Hepatocyte (in vitro differentiated cells): ENCODE measurements at places on chromosomes 5 and 9. TPM values are rescaled to one million over a fixed set of nuclear protein-coding genes. Genes with fewer than 3 reads are reported as not detected.

GRCh38 chr9:16912197-16912596 is 41.7 kb upstream of the BNC2 start:
- no peak for DNase-seq
- H3K27me3 ChIP-seq = no peaks in the 10 kb centered on the region
- no peaks in the 10 kb centered on the region for H3K4me1 ChIP-seq
- no peak overlapping the region for H3K4me3 ChIP-seq
- no peak overlapping the region for H3K27ac ChIP-seq

DNA sequence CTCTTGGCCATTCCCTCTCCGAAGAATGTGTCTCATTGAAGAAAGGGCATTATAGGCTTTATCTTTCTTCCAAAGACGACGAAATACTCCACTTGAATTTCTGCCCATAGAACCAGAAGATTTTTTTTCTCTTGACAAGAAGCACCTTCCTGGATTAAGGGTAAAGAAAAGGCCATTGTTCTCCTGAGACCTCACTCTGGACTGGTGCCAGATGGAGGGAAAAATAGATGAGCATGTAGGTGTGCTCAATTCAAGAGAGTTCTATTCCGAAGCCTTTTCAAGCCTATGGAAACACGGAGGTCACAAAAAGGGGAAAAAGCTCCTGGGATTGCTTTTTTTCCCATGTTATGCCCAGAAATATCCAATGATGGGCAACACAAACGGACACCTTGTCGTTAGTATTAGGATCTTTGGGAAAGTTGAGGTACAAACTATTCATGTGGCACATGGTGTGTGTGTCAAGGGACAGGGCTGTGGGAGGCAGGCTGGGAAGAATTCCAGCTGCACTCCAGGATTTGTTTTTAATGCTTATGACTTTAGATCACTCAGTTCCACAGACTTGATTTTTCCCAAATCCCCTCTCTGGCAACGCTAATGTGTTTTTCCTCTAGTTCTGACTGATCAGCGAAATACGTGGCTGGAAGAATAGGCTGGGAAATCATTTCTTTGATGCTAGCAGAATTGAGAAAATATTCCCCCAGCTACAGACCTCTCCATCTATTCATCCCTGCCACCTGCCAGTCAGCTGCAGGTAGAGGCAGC is 89.9 kb downstream of the SIL1 start:
- H3K4me1 ChIP-seq = peaks cover 7% of the 10 kb centered on the region
- H3K27me3 ChIP-seq = no peaks in the 10 kb centered on the region
- no peak for DNase-seq
- no peaks in the 10 kb centered on the region for H3K36me3 ChIP-seq

HTR4 gene
- total RNA-seq = 2.0 and 2.3 TPM in 2 replicates

IGIP gene
- total RNA-seq = 4.4 and 7.2 TPM in 2 replicates

SPAAR gene
- total RNA-seq = not detected in 2 replicates

RRAGA gene
- total RNA-seq = 63.8 and 84.2 TPM in 2 replicates

DNA sequence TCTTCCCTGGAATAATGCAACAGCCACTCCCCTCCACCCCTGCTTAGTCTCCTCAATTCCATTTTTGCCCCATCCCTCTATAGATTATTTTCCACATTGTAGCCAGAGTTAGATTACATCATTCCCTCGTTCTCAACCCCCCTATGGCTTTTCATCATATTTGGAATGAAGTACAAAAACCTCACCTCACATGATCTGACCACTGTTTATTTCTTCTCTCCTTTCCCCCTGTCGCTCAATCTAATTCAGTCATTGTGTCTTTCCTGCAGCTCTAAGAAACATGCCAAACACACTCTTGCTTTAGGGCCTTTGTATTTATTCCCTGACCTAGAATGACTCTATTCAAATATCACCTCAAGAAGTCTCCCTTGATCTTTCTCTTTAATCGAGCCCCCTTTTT is 22.6 kb upstream of the HK3 start:
- H3K36me3 ChIP-seq = no peaks in the 10 kb centered on the region
- H3K4me1 ChIP-seq = peaks cover 7% of the 10 kb centered on the region
- no peak overlapping the region for H3K27ac ChIP-seq
- DNase-seq = no peak

DNA sequence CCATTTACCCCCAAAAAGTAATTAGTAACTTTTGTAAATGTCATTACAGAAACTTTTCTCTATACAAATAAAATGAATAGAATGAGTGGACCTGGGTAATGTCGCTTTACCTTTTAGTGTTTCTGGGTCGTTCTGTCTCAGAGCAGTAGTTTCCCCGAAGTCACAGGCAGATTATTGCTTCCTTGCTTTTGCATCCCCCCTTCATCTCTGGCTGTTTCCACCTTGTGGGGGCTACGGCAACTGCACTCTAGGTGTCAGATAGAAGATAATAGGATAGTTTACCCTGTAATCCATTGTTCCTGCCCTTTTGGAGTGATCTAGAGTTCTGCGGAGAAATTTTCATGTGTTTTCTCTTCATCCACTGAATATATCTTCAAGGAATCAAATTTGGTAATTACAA is 68.7 kb downstream of the PRR16 start:
- H3K4me1 ChIP-seq = no peaks in the 10 kb centered on the region
- H3K27me3 ChIP-seq = no peaks in the 10 kb centered on the region
- DNase-seq = no peak
- no peak overlapping the region for H3K4me3 ChIP-seq
- no peak overlapping the region for H3K27ac ChIP-seq

BSPRY gene
- 4.8 and 6.1 TPM in 2 replicates for total RNA-seq

DNA sequence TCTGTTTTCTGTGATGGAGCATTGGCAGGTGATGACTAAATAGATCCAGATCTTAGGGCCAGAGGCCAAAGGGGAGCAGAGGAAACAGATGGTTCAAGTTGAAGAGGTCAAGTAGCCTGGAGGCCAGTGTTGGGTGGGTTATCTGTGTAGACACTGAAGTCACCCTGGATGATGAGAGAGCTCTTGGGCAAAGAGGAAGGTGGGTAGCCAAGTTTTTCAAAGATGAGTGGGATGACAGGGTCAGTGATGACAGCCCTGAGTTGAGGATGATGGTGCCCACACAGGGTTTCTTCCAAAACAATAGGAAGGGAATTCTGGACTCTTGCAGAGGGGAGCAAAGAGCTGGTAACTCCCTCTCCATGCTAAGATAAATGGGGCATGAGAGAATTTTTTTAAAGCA is 76.6 kb downstream of the CD180 start:
- H3K36me3 ChIP-seq = no peaks in the 10 kb centered on the region
- peaks cover 4% of the 10 kb centered on the region for H3K4me1 ChIP-seq
- DNase-seq = no peak
- no peak overlapping the region for H3K27ac ChIP-seq

SPACA9 gene
- 0.44 and 1.9 TPM in 2 replicates for total RNA-seq

- no peak for DNase-seq
- H3K36me3 ChIP-seq = no peaks in the 10 kb centered on the region
- H3K4me3 ChIP-seq = no peak overlapping the region
- no peaks in the 10 kb centered on the region for H3K27me3 ChIP-seq
- H3K4me1 ChIP-seq = no peaks in the 10 kb centered on the region
- no peak overlapping the region for H3K27ac ChIP-seq
These were observed 35.2 kb downstream of the DTWD2 start for GRCh38 chr5:118952992-118953651.

ABITRAM gene
- 13.7 and 16.4 TPM in 2 replicates for total RNA-seq

PCDH12 gene
- total RNA-seq = 1.1 and 4.5 TPM in 2 replicates

GRCh38 chr9:1492156-1492555 is 442.0 kb downstream of the DMRT2 start:
- no peak for DNase-seq
- no peak overlapping the region for H3K27ac ChIP-seq
- H3K4me3 ChIP-seq = no peak overlapping the region
- no peaks in the 10 kb centered on the region for H3K4me1 ChIP-seq
- no peaks in the 10 kb centered on the region for H3K36me3 ChIP-seq
- H3K27me3 ChIP-seq = no peaks in the 10 kb centered on the region

NME5 gene
- 2.2 and 2.3 TPM in 2 replicates for total RNA-seq

SLC46A2 gene
- total RNA-seq = not detected in 2 replicates

DNA sequence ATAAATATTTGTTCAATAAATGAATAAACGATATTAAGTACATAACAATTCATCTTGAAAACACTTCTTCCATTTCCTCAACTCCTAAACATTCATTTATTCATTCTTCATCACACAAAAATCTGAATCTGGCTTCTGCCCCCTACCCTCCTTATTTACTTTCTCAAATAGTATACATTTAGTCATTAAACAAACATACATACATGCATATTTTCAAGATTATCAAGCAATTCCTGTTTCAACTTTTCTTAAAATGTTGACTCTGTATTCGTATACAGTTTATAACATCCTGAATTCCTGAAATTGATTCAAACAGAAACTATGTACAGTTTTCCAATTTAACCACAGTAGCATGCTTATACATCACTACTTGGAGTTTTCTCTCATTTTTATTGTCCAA is 129.0 kb downstream of the MUSK start:
- H3K27me3 ChIP-seq = no peaks in the 10 kb centered on the region
- H3K4me3 ChIP-seq = no peak overlapping the region
- no peak for DNase-seq
- no peaks in the 10 kb centered on the region for H3K4me1 ChIP-seq

GRCh38 chr9:81213456-81213855 is 475.9 kb downstream of the TLE1 start:
- DNase-seq = no peak
- no peaks in the 10 kb centered on the region for H3K27me3 ChIP-seq
- no peak overlapping the region for H3K27ac ChIP-seq

KLHL3 gene
- total RNA-seq = 4.0 and 5.3 TPM in 2 replicates

- H3K4me1 ChIP-seq = no peaks in the 10 kb centered on the region
- no peaks in the 10 kb centered on the region for H3K27me3 ChIP-seq
- DNase-seq = no peak
These were observed 16.5 kb upstream of the ROR2 start for GRCh38 chr9:91966503-91966902.

GRCh38 chr5:170836226-170836625 is 25.6 kb upstream of the RANBP17 start:
- H3K4me3 ChIP-seq = no peak overlapping the region
- H3K36me3 ChIP-seq = no peaks in the 10 kb centered on the region
- H3K27ac ChIP-seq = no peak overlapping the region
- H3K4me1 ChIP-seq = no peaks in the 10 kb centered on the region
- DNase-seq = no peak

DOK3 gene
- total RNA-seq = 3.3 and 3.5 TPM in 2 replicates

MSMP gene
- total RNA-seq = not detected in 2 replicates

DNA sequence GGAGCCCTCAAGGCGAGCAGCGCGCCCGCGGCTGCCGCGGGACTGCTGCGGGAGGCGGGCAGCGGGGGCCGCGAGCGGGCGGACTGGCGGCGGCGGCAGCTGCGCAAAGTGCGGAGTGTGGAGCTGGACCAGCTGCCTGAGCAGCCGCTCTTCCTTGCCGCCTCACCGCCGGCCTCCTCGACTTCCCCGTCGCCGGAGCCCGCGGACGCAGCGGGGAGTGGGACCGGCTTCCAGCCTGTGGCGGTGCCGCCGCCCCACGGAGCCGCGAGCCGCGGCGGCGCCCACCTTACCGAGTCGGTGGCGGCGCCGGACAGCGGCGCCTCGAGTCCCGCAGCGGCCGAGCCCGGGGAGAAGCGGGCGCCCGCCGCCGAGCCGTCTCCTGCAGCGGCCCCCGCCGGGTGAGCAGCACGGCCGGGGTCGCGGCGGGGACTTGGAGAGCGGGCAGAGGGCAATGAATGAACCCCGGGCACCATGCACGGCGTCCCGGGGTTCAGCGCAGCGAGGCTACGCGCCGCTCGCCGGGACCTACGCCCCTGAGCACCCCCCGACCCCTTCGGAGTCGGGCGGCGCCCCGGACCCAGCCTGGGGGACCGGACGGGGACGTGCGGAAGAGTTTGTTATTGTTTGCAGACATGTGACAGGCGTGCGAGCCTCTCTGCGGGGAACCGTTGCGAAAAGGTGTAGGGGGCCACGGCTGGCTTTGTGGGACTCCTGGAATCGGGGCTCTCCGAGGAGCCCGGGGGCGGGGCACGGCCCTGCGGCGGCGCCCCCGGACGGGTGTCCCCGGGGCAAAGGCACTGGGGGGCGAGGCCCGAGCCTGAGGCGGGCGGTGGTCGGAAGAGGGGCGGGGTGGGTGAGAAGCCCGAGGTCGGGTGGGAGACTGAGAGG is 553 bp downstream of the MAP3K1 start:
- peak overlapping the region; percentile 78 for H3K4me3 ChIP-seq
- H3K27ac ChIP-seq = peak overlapping the region; percentile 96
- H3K27me3 ChIP-seq = no peaks in the 10 kb centered on the region
- peaks cover 6% of the 10 kb centered on the region for H3K4me1 ChIP-seq

SPINK4 gene
- total RNA-seq = not detected in 2 replicates

DNA sequence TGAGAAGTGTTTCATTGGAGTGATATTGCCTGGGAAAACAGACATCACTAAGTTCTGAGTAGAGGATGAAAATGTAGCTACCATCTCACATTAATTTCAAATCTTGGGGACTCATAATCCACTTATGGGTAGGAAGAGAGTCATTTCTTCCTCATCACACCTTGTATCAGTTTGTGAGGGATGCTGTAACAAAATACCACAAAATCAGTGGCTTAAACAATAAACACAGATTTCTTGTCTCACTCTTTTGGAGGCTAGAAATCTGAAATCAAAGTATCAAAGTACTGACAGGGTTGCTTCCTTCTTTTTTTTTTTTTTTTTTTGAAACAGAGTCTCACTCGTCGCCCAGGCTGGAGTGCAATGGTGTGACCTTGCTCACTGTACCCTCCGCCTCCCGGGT is 3.4 kb downstream of the CARD6 start:
- no peaks in the 10 kb centered on the region for H3K4me1 ChIP-seq
- H3K4me3 ChIP-seq = no peak overlapping the region
- no peak overlapping the region for H3K27ac ChIP-seq
- H3K36me3 ChIP-seq = no peaks in the 10 kb centered on the region
- no peaks in the 10 kb centered on the region for H3K27me3 ChIP-seq
- no peak for DNase-seq

DNA sequence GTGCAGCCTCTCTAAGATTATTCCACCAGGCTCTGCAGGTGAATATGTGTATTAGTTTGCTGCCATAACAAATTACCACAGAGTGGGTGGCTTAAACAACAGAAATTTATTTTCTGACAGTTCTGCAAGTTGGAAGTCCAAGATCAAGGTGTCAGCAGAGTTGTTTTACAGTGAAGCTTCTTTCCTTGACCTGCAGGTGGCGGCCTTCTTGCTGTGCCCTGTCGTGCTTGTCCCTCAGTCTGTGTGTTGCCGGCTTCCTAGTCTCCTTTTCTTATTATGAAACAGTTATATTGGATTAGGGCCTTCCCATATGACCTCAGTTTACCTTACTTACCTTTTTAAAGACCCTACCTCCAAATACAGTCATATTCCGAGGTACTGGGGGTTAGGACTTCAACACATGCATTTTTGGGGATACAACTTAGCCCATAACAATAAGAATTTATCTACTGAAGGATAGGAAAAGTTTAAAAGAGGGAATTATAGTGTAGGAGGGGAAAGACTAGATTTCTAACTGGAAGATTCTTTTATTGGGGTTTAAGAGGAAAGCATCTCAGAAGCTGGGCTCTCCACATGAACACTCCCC is 97.4 kb downstream of the OSTF1 start:
- no peak overlapping the region for H3K4me3 ChIP-seq
- no peaks in the 10 kb centered on the region for H3K36me3 ChIP-seq
- H3K4me1 ChIP-seq = no peaks in the 10 kb centered on the region
- H3K27ac ChIP-seq = no peak overlapping the region
